ENCODE measurements at places on chromosomes 2 and 18.

DNA sequence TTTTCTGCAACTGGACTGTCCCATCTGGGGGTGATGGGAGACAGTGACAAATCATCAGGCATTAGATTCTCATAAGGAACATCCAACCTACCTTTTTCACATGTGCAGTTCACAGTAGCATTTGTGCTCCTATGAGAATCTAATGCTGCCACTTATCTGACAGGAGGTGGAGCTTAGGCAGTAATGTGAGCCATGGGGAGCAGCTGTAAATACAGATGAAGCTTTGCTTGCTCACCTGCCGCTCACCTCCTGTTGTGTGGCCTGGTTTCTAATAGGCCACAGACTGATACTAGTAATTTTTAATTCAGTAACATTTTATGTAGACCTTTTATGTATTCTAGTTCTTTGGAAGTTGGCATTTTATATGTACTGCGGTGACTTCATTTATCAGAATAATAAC, 180.1 kb upstream of the SPOPL start:
- no peak for DNase-seq

GRCh38 chr18:55124078-55124763, 165.0 kb upstream of the CCDC68 start:
- DNase-seq = no peak

DNA sequence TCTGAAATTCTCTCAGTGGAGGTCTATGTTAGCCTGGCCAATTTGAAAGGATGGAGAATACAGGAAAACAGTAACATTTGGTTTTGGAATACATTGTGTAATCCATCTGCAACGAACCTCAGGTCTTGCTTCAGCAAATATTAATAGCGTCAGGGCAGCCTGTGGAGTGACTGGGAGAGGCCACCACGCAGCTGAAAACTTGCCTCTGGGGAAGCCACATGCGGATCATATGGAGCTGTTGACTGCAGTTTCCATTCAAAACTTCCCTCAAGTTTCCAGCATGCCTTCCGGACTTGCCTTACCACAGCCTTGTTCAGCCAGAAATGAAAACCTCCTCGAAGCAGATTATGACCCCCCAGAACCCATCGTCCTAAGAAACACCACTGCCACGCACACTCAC, 25.7 kb downstream of the BCL11A start:
- no peak for DNase-seq

GRCh38 chr2:205850611-205851010, 168.3 kb downstream of the NRP2 start:
- DNase-seq = no peak

DNA sequence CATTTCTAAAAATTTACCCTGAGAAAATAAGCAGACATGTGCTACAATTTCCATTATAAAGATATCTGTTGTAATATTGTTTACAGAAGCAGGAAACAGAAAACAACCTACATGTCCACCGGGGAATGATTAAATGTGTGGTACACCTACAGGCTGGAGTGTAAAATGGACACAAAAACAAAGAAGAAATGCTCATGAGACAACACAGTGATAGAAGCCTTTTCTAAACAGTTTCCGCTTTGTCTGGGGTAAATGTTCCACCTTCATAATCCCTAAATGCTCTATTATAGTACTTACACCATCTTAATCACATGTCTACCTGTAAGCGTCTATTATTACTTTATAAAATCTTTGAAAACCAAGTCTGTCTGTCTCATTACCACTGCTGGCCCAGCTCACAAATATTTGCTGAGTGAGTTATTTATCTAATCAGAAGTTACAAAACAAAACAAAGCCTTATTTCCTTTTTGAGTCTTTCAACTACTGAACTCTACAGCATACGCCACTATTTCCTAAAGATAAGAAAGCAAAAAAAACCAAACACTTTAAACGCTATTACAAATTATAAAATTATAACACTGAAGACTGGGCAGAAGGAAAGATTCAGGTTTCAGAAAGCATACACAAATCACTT, 95.3 kb downstream of the PIGN start:
- DNase-seq = no peak

GRCh38 chr18:3836483-3837335, 386.7 kb downstream of the TGIF1 start:
- DNase-seq = no peak

GRCh38 chr2:98470851-98471255, 26.2 kb downstream of the INPP4A start:
- DNase-seq = no peak

- DNase-seq = no peak
These were observed 63.7 kb upstream of the FAM110C start for GRCh38 chr2:109998-110397.

DNA sequence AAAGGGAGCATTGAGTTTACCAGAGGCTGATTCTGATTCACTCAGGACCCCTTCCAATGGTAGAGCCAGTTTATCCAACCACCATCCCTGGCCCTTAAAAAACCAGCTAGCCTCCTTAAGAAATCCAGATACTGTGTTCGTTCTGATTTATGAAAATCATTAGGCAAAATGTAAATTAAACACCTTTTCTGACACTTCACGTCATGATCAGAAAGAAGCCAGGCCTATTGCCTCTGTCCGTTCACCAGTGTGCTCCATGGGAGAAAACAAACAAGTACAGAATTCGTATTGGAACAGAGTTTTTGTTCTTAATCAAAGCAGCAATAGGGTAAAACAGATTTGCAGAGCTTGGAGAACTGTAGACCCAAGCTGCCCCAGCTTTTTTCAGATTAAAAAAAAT, 31.1 kb upstream of the RAPH1 start:
- DNase-seq = no peak

DNA sequence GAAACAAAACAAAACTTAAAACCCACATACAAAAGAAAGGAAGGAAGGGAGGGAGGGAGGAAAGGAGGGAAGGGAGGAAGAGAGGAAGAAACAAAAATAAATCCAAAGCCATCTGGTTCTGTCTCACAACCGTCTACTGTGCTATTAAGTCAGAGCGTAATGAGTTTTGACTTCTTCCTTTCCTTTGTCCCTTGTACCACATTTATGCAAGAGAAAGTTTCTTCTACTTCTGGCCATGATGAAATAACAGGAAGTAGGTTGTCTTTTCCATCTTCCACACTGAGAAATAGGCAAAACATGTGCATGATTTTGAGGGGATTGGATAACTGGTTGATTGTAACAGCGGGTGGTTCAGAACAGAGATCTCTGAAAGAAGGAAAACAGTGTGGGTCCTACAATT, 121.4 kb downstream of the CTAGE1 start:
- DNase-seq = no peak

GRCh38 chr2:216490061-216490460, 8.6 kb upstream of the RPL37A start:
- DNase-seq = no peak

GRCh38 chr18:57220480-57220879, 73.6 kb downstream of the BOD1L2 start:
- DNase-seq = no peak

GRCh38 chr2:84741182-84741822, 139.6 kb downstream of the TRABD2A start:
- no peak for DNase-seq

GRCh38 chr18:74228312-74228711, 63.5 kb downstream of the CYB5A start:
- no peak for DNase-seq

DNA sequence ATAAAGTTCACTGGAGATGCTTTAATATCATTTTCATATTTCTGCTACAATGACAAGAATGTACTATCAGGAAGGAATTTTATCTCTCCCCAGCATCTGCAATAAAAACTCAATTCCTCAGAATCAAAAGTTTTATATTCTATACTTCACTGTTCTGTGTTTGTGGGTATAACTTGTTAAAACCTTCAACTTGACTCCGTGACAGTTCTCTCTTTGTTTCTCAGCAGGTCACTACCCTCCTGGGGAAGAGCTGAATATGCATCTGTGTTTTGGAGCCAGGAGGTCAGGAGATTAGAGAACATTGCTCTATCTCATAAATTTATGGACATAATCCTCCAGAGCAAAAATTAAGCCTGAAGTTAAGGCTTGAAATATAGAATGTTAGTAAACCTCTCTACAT, 411.4 kb downstream of the TRIB2 start:
- DNase-seq = no peak

GRCh38 chr2:46016091-46016490, 281.1 kb upstream of the EPAS1 start:
- DNase-seq = no peak

- DNase-seq = no peak
These were observed 28.4 kb downstream of the AOX1 start for GRCh38 chr2:200614249-200614648.

- DNase-seq = no peak
These were observed 620.0 kb upstream of the SLC39A10 start for GRCh38 chr2:195037045-195037444.

DNA sequence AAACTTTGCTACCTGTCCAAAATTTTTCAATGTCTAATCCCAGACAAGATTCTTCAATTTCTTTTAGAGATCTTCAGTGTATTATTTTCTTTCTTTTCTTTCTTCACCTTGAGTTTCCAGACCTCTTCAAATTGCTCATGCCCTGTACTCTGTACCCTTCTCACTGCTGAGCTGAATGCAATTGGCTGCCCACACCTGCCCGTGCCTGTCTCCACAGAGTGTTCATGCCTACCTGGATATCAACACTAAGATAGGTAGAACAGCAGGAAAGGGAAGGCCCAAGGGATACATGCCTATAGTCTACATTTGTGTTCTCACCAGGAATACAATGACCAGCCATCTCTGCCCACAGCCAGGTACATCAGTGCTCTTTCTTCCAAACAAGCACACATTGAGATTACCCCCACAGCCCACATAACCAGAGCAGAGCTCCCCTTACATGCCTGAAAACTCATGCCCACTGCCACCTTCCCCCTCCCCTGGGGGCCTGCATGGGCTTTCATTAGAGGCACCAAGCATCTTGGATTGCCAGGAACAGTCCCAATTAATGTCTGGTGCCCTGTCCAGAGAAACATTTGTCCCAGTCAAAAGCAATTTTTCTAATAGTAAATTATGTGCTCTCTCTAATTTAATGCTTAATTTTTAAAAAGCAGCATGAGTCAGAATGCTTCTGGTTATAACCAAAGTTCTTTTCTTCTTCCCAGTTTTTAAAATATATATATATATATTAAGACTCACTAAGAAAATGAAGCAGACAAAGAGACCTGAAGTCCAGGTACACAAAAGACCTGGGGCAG, 134.9 kb upstream of the SLC14A2 start:
- DNase-seq = no peak

DNA sequence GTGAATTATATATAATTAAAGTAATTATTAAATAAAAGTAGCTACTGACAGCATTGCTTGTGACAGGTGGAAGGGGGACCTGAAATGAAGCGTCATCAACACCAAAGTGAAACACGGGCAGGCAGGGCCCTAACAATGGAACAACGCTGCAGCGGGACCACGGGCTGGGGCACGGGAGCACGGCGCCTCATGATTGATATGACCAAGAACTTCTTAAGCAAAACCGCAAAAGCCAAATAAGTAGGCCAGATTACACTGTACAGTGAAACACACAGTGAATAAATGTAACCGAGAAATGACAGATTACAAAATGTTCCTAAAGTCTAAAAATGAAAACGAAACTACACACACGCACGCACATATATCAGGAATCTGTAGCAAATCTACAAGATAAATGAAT, 81.4 kb downstream of the SNTG2 start:
- no peak for DNase-seq

DNA sequence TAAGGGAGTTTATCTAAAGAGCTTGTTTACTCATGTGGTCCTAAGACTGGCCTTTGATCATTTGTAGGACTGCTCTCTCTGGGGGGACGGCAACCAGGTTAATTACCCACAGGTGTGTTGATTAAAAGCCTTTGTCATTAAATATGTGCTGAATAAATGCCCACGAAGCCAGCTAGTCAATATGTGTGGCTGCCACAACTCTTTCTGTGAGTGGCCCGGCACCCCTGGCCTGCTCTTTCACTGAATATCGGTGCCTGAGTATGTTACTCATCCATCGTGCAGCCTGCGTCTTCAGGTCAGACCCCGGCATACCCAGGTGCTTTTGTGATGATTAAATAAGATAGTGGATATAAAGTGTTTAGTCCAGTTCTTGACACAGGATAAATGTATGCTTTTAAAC, 24.3 kb upstream of the FSHR start:
- no peak for DNase-seq

- no peak for DNase-seq
These were observed 23.6 kb downstream of the B4GALT6 start for GRCh38 chr18:31660763-31661162.

GRCh38 chr2:1740716-1741589, 3.4 kb downstream of the PXDN start:
- DNase-seq = no peak

GRCh38 chr2:205837663-205838062, 155.4 kb downstream of the NRP2 start:
- DNase-seq = no peak

DNA sequence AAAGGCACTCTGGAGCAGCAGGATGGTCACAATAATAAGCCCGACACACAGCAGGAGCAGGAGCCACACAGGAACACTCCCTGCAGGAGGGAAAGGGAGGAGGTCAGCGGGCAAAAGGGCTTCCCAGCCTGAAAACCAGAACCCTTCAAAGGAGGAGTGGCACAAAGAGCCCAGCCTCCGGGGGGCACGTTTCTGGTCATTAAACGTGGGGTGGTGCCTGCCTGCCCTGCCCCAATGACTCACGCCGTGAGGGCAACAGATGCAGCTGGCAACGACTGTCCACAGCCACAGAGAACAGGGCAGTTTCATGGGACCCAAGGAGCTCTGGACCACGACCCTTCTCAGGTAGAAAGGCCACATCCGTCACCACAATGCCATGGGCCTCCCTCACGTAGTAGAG, 3.0 kb downstream of the PREB start:
- no peak for DNase-seq
